Cardiac muscle cell (in vitro differentiated cells and primary cell): ENCODE measurements at places on chromosomes 6 and 20. TPM values are rescaled to one million over a fixed set of nuclear protein-coding genes. Genes with fewer than 3 reads are reported as not detected.

Gene SAMD3
- polyA plus RNA-seq: not detected in 2 replicates

Gene OLIG3
- polyA plus RNA-seq: not detected in 2 replicates

Gene DNMT3B
- polyA plus RNA-seq: 10.2 and 14.8 TPM in 2 replicates

Gene STX16
- 55.5 and 87.7 TPM in 2 replicates for polyA plus RNA-seq

Gene SPINT3
- not detected in 2 replicates for polyA plus RNA-seq

Gene GPR6
- polyA plus RNA-seq: not detected in 2 replicates

Gene PLCB1
- polyA plus RNA-seq: 8.0 and 13.1 TPM in 2 replicates

Gene BRPF3
- 9.4 and 15.9 TPM in 2 replicates for polyA plus RNA-seq

Gene SAMD5
- 0.07 and 0.42 TPM in 2 replicates for polyA plus RNA-seq

Gene LTB
- polyA plus RNA-seq: 0.61 and 1.5 TPM in 2 replicates

Gene GNMT
- 0.21 and 1.3 TPM in 2 replicates for polyA plus RNA-seq

Gene MOXD1
- 20.8 and 47.4 TPM in 2 replicates for polyA plus RNA-seq

Gene CRISP2
- not detected in 2 replicates for polyA plus RNA-seq

Gene SLC25A27
- 20.0 and 31.8 TPM in 2 replicates for polyA plus RNA-seq

Gene SS18L1
- polyA plus RNA-seq: 2.5 and 3.2 TPM in 2 replicates

Gene PAK1IP1
- 14.6 and 16.6 TPM in 2 replicates for polyA plus RNA-seq

Gene SLC2A10
- 7.8 and 9.9 TPM in 2 replicates for polyA plus RNA-seq

Gene SF3B5
- 223 and 252 TPM in 2 replicates for polyA plus RNA-seq

Gene TNF
- polyA plus RNA-seq: 0.14 TPM in 1 of 2 replicates, not detected in the other

Gene CRIP3
- 3.6 and 3.8 TPM in 2 replicates for polyA plus RNA-seq

Gene DEFB132
- polyA plus RNA-seq: not detected in 2 replicates

Gene OPN5
- not detected in 2 replicates for polyA plus RNA-seq

Gene LYRM4
- polyA plus RNA-seq: 38.3 and 57.3 TPM in 2 replicates

Gene COX4I2
- 0.81 and 0.97 TPM in 2 replicates for polyA plus RNA-seq

Gene PGC
- polyA plus RNA-seq: 0.10 TPM in 1 of 2 replicates, not detected in the other

Gene MYB
- polyA plus RNA-seq: 0.51 and 0.52 TPM in 2 replicates

Gene TRIM31
- polyA plus RNA-seq: not detected in 2 replicates

Gene FKBP1A
- polyA plus RNA-seq: 129 and 162 TPM in 2 replicates

Gene GLP1R
- 0.37 and 0.43 TPM in 2 replicates for polyA plus RNA-seq

Gene RNF114
- polyA plus RNA-seq: 53.0 and 90.3 TPM in 2 replicates

Gene SCUBE3
- polyA plus RNA-seq: 78.2 and 81.8 TPM in 2 replicates

Gene GPSM3
- polyA plus RNA-seq: 14.5 and 17.4 TPM in 2 replicates

Gene MBOAT1
- 7.5 and 10.2 TPM in 2 replicates for polyA plus RNA-seq

Gene MAP7
- polyA plus RNA-seq: 4.1 and 8.0 TPM in 2 replicates

Gene GSTA2
- 0.24 TPM in 1 of 2 replicates, not detected in the other for polyA plus RNA-seq

Gene FAM184A
- polyA plus RNA-seq: 4.8 and 9.1 TPM in 2 replicates

Gene CLDN20
- 0.19 and 0.44 TPM in 2 replicates for polyA plus RNA-seq

Gene PRRT1
- polyA plus RNA-seq: 4.9 and 6.2 TPM in 2 replicates

Gene THBS2
- polyA plus RNA-seq: 0.10 and 0.19 TPM in 2 replicates

Gene RIPPLY2
- 0.49 and 1.2 TPM in 2 replicates for polyA plus RNA-seq

Gene TOP1
- polyA plus RNA-seq: 21.5 and 21.7 TPM in 2 replicates

Gene CDH26
- 0.38 and 0.96 TPM in 2 replicates for polyA plus RNA-seq

Gene CTAGE9
- polyA plus RNA-seq: not detected in 2 replicates
